ENCODE measurements at places on chromosomes 2 and 18.

- DNase-seq, result no peak
These were observed 1249.6 kb upstream of the FAM98A start for GRCh38 chr2:34848691-34849090.

- no peak for DNase-seq
These were observed 48.5 kb downstream of the ANTXR1 start for GRCh38 chr2:69061525-69061924.

DNA sequence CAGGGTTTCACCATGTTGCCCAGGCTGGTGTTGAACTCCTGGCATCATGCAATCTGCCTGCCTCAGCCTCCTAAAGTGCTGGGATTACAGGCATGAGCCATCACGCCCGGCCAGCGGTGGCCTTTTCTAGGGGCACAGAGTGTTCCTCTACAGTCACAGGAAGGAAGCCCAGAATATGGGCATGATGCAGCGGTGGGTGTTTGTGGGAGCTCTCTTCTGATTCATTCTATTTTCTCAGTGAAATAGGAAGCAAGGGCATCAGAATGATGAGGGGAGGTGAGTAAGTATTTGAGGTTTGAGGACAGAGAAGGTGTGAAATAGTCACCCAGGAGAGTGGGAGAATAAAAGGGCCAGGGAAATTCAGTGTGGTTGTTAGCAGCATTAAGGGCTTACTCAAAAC, 70.3 kb upstream of the PSME4 start:
- DNase-seq, result no peak

- DNase-seq, result no peak
These were observed 102.0 kb upstream of the CXCR4 start for GRCh38 chr2:136219963-136220362.

Measured in activated CD8-positive, alpha-beta memory T cell treated with anti-CD3 and anti-CD28 coated beads for 1 hour (primary cell).